NCI-H2107 (cell line): ENCODE measurements at places on chromosomes 3 and 15.

DNA sequence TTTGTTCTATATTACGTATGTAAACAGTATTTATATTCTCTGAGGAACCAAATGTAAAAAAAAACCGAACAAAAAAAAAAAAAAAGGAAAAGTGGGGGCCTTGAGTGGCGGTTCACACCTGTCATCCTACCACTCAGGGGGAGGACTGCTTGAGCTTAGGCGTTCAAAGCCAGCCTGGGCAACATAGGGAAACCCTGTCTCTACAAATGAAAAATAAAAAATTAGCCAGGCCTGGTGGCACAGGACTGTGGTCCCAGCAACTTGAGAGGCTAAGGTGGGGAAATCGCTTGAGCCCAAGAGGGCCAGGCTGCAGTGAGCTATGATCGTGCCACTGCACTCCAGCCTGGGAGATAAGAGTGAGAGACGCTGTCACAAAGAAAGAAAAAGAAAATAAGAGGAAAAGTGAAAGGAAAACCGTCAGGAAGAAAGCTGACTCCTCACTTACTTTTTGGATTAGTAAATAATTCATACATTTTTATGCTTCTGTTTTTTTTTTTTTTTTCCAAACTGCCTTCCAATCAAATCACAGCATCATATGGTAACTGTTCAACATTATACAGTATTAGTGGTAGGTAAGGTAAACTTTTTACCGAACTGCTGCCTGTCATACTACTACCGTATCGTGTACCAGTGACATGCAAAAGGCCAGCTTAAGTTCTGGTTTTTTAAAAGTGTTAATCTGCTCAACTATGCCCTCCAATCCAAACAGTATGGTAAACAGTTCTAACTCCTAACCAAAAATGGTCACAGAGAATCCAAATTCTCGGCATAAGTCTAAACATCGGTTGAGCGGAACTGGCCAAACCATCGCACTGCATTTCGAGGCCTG is 1.2 kb downstream of the PHC3 start:
- no peak for DNase-seq

GRCh38 chr3:101643861-101644613 is 32.9 kb downstream of the ZBTB11 start:
- DNase-seq: no peak

- no peak for DNase-seq
Measured at GRCh38 chr15:65377105-65377975, 462 bp downstream of the IGDCC3 start.

- DNase-seq: no peak
Measured at GRCh38 chr3:36221975-36222374, 158.3 kb upstream of the STAC start.

- DNase-seq: no peak
Measured at GRCh38 chr15:32956006-32956405, 238.2 kb downstream of the GREM1 start.

- no peak for DNase-seq
Measured at GRCh38 chr3:18127859-18128681, 297.1 kb downstream of the SATB1 start.

GRCh38 chr3:178084938-178085816 is 451.1 kb upstream of the KCNMB2 start:
- DNase-seq: peak; percentile 83

- no peak for DNase-seq
Measured at GRCh38 chr15:76153241-76154197, 93.7 kb downstream of the TMEM266 start.

DNA sequence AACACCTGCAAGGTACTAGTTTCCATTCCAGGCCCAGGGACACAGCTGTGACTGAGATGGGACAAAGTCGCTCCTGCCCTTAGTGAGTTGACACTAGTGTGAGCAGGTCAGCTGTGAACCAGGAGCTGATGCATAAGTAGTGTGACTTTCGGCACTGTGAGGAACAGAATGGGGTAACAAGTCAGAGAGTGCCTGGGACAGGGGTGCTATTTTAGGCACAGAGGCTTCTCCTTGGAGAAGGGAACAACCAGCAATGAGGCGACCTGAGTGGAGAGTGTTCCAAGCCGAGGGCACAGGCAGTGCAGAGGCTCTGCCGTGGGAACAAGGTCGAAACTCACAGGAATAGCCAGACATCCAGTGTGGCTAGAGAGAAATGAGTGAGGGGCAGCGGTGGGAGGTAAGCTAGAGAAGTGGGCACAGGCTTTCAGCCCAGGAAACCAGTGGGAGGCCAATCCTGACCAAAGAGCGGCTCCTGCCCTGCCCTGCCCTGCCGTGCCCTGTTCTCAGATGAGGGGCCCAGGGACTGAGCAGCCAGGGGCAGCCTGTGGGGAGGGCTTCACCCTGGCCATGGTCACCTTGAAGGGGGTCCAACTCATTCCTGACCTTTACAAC is 14.2 kb downstream of the DNAH1 start:
- no peak for DNase-seq

GRCh38 chr15:99965376-99965775 is 232.1 kb upstream of the LYSMD4 start:
- DNase-seq: no peak

GRCh38 chr15:27238209-27238608 is 267.2 kb downstream of the GABRG3 start:
- no peak for DNase-seq

DNA sequence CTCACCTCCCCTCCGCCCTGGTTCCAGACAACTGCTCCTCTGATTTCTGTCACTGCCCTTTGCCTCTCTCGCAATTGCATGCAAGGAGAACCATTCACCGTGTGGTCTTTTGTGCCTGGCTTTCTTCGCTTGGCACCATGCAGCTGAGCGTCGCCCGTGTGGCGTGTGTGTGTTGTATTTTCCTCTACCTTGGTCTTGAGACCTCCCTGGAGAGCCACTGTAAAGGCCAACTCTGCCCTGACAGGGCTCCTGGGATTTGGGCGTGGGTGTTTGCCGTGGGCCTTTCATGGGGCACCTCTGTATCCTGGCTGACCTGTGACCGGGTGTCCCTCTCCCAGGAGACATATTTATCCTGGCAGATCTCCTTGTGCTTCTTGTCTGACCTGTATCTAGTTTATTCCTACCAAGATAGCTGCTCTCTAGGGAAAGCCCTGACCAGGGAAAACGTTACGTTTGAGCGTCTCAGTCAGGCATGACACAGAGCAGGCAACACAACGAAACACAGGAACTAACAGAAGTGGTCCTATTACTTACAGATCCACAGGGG is 2.0 kb upstream of the PIGZ start:
- DNase-seq: no peak

DNA sequence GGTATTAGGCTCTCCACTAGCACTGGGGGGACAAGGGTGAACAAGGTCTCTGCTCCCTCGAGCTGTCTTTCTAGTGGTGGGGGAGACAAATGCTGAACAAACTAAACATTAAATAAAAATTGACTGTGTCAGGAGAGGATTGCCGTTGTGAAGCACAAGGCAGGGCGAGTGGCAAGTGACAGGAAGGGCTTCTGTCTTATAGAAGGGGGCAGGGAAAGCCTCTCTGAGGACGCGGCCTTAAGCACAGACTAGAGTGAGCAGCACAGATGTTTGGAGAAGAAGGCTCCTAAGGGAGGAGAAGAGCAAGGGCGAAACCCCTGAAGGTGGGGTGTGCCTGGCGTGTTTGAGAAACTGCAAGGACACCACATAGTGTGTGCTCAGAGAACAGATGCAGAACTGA is 50.9 kb upstream of the ATP2B2 start:
- no peak for DNase-seq

DNA sequence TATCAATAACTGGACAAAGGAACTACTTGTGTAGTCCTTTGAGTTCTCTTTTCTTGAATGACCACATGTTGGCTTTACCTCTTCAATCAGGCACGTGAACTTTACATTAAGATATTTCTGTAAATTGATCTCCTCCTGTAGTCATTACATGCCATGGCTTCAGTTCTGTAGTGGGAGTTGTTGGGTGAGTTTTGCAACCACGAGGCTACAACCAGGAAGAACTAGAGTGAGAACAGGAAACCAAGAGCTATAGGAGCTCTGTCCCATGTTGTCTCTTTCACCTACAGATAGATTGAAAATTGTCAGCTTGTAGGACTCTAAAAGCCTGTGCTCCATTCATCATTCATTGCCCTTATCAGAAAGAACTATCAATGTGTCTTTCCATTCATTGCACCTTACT is 2.0 kb downstream of the RSRC1 start:
- no peak for DNase-seq

DNA sequence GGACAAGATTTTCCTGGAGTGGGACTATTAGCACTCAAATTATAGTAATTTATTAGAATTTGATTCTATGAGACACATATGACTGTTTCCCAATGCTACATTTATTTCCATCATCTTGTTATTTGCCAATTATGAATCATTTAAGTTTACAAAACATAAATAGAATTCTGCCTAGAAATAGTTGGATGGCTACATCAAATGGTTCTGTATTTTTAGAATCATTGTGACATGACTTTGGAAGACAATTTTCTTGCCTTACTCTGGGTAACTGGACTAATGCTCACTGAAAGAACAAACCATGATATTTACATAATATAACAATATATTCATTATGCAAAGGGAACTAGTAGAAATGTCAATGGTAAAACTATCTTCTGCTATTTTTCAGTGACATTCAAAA is 173.5 kb downstream of the ZIC1 start:
- no peak for DNase-seq

DNA sequence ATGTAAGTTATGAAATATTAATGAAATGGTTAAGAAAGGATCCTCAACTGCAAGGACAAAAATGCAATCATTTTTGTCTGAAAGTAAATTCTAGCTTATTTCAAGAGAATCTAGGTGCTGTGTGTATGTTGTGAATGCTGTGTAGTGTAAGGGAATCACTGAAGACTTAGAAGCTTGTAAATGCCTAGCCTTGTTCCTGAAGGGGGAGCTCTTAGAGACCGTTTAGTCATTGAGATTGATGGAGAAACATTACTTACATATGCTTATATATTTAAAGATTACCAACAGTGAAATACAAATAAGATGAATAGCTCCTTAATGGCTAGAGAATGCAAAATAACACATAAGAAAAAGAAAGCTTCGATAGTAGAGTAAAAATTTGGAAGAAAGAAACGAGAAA is 67.9 kb downstream of the CNTN4 start:
- no peak for DNase-seq

- no peak for DNase-seq
Measured at GRCh38 chr3:14413381-14414071, 11.1 kb downstream of the SLC6A6 start.

DNA sequence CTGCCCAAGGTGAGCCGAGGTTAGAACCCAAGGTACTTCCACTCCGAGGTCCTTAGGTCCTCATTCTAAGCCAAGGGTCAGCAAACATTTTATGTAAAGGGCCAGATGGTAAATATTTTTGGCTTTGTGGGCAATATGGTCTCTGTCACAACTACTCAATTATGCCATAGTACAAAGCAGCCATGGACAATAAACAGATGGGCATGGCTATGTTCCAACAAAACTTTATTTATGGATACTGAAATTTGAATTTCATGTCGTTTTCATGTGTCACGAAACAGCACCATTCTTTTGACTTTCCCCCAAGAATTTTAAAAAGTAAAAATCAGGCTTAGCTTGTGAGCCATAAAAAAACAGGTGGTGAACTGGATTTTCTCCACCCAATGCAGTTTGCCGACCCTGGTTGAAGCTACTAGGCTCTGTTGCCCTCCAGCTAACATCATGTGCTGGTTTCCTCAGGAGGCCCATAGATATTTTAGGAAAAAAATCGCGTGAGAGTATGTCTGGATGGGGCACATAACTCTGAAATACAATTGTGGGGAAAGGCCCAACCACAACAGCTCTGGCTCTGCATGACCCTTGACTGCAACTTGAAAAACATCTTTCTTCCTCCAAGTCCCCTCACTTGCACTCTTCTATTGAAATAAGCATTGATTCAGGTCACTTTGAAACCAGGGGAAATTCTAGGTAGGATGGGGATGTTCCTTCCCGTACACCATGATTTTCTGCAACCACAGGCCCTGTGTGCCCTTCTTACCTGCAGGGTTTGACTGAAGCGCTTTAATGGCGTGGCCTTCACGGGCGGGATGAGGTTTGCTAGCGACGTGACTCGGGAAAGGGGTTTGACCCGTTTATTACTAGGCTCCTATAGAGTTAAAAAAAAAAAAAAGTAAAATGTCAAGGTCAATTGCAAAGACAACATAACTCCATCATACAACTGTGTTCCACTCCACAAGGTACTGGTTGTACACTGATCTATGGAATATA is 28.5 kb downstream of the ARHGEF3 start:
- DNase-seq: no peak

GRCh38 chr15:67821784-67822440 is 3.4 kb upstream of the SKOR1 start:
- no peak for DNase-seq

DNA sequence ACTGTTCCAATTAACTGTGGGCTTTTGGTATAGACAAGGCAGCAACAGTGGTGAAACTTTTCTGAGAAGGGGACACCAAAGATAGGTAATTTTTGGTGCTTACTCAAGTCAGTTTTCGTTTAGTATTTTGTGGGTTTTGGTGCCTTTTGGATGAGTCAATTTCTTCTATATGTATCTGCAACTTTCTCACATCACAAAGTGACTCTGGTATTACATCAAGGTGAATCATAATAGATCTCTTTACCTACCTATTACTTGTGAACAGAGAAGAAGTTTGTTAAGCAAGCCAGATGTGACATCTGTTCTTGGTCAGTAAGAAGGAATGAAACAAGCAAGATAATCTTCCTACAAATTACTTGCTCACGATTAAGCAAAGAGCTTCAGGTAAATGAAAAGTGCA is 732.4 kb upstream of the DPPA4 start:
- no peak for DNase-seq

DNA sequence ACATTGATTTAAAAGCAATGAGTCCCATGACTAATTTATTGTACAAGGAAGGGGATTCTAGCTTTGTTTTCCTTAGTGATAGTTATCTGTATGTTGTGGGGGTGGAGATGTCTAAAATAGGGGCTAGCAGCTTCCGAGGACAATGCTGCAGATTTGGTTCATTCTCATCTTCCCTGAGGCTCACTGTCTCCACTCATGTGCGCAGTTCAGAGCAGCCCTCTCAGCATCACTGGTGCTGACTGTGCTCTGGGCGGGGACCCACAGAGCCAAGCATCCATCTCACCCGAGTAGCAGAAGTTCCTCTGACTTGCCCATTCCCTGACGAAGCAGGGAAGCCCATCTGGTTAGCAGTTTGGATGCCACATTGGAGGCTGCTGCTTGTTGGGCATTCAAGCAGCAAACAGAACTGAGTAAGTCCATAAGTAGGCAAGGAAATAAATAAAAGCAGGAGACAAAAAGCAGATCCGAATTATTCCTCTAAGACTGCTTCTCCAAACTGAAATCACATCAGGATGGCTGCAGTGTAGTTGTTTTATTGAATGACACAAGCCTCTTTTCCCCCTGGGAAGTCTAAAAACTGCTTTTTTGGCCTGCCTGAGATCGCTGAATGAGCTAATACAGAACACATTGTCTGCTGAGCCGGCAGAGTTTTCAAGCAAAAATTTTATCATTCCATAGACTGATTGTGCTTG is 27.5 kb downstream of the RARB start:
- no peak for DNase-seq

- no peak for DNase-seq
Measured at GRCh38 chr15:65083262-65083701, 6.7 kb downstream of the KBTBD13 start.
